Aorta (tissue), 5 donors: ENCODE measurements at places on chromosomes 4 and X. TPM values are rescaled to one million over a fixed set of nuclear protein-coding genes. Genes with fewer than 3 reads are reported as not detected.

GRCh38 chr4:183186813-183187212 is 87.8 kb downstream of the WWC2 start:
- DNase-seq: no peak

GRCh38 chr4:78953769-78954666 is 14.8 kb upstream of the PAQR3 start:
- DNase-seq: no peak

DNA sequence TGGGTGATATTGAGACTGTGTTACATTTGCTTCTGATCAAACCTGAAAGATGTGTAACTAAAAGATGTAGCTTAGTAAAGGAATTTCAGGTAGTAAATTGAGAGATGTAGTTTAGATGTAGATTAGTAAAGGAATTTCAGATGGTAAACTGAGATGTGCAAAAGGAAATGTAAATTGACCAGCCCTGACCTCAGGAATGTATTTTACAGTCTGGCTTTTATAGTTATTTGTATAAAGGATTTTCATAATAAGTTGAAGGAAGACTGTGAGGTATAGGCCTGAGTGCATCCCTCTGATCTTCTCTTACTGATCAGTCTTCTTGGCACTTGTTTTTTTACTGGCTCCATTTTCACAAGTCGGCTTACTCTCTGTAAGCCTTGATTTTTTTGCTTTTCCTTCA is 3.2 kb downstream of the KLHL2 start:
- no peak for DNase-seq

- no peak for DNase-seq
These were observed 40.1 kb upstream of the PASD1 start for GRCh38 chrX:151523351-151523750.

DNA sequence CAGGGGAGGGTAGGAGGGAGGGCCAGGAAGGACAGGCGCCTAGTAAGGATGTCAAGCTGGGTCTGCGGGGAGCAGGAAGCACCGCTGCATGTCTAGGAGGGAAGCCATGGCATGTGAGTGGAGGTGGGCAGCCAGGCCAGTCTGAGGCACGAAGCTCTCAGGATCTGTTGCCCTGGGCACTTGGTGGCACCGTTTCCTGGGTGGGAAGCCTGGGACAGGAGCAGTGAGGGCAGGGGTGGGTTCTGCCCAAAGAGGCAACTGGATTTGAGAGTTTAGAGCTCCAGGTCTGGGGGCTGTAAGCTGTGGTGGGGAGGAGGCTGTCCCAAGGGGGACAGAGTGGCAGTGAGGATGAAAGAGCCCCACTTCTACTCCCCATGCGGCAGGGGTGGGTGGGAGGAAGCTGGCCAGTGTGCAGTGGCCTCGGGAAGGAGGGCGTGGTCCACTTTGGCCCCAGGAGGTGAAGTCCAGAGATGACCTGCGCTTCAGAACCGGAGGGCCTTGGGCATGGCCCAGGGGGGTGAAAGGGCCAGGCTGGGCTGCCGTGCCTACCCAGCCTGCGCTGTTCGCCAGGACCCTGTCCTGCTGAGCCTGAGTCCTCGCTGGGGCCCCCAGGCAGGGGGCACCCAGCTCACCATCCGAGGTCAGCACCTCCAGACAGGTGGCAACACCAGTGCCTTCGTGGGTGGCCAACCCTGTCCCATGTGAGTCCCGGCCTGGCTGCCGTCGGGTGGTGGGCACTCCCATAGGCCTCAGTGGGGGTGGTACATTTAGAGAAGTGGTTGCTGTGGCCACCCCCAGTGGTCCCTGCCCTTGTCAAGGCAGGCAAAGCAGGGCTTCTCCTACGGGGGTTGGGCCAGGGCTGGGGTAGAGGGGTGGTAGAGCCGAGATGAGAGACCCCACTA is 8.3 kb upstream of the SRPK3 start:
- no peak for DNase-seq

DNA sequence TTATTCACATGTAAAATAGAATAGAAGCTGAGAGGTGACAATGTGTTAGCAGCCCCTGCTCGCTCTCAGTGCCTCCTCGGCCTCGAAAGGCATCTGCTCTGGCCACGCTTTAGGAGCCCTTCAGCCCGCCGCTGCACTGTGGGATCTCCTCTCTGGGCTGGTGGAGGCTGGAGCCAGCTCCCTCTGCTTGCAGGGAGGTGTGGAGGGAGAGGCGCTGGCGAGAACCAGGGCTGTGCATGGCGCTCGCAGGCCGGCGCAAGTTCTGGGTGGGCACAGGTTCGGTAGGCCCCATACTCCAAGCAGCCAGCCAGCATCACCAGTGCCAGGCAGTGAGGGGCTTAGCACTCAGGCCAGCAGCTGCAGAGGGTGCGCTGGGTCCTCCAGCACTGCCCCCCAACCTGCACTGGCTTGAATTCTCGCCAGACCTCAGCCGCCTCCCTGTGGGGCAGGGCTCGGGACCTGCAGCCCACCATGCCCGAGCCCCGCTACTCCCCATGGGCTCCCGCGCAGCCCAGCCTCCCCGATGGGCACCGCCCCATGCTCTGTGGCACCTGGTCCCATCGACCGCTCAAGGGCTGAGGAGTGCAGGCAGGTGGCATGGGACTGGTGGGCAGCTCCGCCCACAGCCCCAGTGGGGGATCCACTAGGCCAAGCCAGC is 1346.7 kb upstream of the IGFBP7 start:
- DNase-seq: no peak

DNA sequence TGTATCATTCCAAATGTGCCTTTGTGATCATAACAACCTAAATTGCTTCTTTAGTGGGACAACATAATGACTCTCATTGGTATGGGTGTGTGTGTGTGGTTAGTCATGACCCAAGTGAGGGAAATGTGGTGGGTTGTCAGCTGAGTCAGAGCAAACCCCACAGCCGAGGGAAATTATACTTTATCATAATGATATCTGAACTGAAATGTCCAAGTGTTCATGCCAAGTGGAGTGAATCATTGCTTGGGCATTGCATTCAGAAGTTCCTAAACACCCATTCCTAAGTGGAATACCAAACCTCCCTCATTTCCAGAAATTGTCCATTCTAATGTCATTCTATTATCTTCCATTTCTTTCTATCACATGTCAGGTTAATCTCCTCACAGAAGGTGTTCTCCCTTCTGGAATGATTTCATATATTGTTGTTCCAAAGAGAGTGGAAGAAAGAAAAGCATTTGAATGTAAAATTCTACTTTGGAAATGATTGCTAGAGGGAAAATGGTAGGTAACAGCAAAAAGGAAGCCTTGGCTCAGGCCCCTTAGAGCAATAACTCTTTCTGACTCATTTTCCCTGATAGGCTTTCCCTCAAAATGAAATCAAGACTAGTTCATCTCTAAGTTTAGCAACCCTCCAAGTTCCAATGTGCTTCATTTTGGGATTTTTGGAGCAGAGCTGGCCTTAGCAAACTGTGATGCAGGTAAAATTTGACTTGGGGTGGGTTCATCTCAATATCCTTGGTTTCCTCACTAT is 230.7 kb upstream of the KCNIP4 start:
- no peak for DNase-seq

- DNase-seq: no peak
These were observed 41.6 kb upstream of the ADRA2C start for GRCh38 chr4:3724319-3725231.

DNA sequence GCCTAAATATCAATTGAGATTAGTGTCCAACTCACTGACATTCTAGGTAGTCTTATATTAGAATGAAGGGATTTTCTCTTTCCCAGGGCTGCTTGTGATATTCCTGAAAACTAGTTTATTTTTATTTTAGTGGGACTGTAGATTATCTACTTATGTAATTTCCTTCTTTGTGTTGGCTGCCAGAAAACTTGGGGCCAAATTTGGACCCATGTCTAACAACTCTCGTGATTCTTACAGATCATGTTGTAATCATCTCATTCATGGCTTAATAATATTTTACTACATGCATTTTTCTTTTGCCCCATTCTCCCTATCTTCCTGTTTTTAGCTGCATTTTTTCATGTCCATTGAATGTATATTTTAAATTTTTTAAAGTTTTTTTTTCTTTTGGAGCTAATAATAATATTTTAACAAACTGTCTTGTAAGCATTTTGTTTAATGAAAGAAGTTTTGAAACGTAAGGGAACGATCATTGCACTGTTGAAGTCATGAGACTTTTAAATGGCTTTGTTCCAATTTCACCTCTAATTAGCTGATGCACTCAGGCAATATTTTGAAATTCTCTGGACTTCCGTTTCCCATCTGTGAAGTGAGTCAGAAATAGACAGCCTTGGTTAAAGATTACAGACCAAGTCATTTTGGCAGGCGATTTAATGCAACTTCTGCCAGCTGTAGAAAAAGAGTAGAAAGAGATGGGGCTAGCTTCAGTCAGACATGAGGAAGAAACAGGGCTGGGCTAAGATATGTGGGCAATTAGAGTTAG is 14.3 kb upstream of the TDO2 start:
- DNase-seq: no peak

- no peak for DNase-seq
These were observed 30.9 kb upstream of the SPOCK3 start for GRCh38 chr4:167265231-167265630.

DNA sequence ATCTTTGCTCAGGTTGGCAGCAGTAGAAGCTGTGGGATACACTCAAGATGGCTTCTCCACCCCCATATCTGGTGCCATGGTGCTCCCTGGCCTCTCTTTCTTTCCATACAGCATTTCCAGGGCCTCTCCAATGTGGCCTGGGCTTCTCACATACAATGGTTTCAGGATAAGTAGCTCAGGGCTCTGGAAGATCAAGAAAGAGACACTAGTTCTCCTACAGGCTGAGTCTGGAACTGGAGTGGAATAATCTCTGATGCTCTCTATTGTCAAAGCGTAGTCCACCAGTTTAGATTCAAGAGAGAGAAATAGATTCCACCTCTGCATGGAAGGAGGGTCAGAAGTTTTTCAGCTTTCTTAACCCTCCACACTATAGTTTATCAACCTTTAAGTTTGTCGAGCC is 138.2 kb upstream of the AADAT start:
- DNase-seq: no peak

DNA sequence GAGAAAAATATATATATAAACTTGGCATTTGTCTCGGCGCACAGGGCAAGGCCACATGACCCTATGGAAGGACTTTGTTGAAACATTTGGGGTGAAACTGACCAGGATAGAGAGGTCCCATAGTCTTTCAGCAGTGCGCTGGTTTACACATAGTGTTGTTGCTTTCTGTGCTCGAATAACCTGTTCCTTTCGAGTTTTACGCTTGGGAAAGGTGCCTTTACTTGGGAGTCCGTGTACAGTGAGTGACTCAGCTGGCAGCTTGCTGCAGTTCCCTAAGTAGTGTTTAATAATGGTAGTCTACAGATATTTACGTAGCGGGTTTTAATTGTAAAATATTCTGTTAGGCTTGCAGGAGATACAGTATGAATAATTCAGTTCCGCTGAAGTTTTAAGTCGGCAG is 578 bp downstream of the APOOL start:
- DNase-seq: no peak

Gene NFKB1
- total RNA-seq: 48.4 TPM

Gene CT45A5
- total RNA-seq: not detected

Gene CCDC160
- not detected for total RNA-seq

Gene MAGT1
- 51.8 TPM for total RNA-seq

Gene AFP
- total RNA-seq: 0.99 TPM

Gene RPL34
- total RNA-seq: 967 TPM
